ENCODE measurements at places on chromosomes 6 and 20.

DNA sequence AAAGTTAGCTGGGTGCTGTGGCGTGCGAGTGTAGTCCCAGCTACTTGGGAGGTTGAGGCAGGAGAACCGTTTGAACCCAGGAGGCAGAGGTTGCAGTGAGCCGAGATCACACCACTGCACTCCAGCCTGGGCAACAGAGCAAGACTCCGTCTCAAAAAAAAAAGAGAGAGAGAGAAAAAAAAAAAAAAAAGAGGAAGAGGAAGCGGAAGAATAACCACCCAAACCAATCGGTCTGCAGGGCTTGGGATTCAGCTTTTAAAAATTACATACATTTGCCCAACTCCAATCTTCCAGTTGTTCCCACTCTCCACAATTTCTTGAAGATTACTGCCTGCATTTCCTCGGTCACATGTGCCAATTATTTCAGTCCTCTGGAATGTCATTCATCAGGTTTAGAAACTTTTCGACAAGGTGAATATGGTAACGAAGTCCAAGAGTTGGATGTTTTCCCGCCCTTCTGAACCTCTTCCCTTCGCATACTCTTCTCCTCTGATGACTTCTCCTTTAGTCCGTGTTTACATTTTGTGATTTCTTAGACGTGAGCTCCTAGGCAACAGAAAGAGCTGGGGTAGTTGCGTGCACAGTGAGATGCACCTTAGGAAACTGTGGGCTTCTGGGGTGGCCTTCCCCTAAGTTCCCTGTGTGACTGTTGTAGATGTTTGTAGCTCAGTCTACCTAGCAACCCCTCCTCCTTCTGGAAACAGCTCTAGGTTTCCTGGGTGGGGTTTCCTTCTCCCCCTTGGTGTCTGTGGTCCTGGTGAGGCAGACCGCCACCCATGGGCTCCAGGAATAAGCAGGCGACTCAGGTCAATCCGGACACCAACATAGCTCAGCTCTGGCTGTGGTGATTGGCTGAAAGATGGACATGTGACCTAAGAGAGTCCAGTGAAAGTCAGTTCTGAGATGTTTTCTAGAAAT is 63.0 kb upstream of the NCOA3 start:
- DNase-seq = no peak

DNA sequence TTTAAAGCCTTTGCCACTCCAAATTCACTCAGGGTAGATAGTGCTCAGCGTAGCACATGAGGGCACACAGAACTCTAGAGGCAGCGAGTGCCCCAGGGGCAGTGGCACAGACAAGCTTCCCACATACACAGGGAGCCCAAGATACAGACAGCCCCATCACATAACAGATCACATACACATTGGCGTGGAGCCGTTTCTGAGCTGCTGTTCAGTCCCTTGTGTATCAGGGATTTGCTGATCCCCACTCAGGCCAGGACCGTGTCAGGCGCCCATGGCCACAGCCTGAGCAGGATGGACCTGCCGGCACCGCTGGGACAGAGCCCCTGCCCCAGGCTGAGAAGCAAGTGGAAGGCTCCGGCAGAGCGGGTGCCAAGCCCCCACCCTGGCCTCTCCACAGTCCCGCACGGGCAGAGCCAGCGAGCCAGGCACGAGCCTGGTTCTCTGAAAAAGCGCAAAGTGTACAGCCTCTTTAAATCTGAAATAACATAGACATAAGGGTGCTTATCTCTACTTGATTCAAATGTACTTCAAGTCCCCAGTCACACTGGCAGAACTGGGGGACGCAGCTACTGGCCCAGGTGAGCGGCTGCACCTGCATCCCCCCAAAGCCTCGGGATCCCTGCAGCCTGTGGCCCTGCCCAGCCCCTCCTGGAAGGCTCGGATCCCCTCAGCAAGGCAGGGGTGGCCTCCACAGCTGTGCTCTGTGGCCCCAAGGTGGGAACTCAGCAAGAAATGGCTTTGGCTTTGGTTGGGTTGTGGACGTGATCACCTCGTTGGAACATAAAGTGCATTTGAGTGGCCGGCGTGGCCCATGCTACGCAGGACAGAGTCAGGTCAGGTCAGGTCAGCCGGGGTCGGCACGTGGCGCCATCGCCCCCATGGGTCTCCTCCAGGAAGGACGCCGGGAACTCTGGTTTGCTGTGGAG is 231.3 kb downstream of the ERMARD start:
- no peak for DNase-seq

- DNase-seq = no peak
Observed at GRCh38 chr20:53984356-53985149, 85.8 kb downstream of the BCAS1 start.

DNA sequence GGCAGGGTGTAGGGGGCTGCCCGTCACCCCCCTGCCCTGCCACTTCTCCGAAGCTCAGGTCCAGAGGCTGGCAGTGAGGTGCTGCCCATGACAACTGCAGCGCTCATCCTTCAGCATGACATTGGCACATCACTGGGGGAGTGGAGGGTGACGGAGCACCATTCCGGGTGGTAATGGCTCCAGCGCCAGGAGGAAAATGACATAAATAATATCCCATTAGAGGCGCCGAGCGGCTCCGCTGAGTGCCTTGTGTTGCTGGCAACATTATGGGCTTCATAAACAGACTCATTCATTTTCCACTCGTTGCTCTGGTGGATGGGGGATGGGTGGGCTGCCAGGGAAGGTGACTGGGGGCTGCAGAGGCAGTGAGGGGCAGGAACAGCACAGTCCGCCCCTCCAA is 56.9 kb upstream of the CTNNBL1 start:
- no peak for DNase-seq

- DNase-seq = no peak
Observed at GRCh38 chr20:34570859-34571306, 12.4 kb downstream of the MAP1LC3A start.

GRCh38 chr6:26021001-26021349 is 58.4 kb downstream of the TRIM38 start:
- DNase-seq = no peak

DNA sequence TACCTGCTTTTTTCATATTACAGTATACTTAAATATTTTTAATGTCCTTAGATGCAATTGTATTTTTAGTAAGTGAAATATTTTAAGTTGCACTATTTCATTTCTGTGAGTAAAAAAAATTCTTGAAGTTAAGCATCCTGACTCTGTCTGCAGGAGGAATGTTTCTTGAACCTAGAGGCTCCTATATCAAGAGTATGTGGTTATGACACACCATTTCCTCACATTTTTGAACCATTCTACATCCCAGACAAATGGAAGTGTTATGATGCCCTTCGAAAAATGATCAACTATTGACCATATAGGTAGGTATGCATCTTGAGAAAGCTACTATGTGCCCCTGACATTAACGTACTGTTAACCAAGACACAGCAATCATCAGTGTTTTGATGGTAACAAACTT is 237.0 kb downstream of the BCKDHB start:
- no peak for DNase-seq

GRCh38 chr6:90350689-90351554 is 54.3 kb upstream of the BACH2 start:
- DNase-seq = no peak

DNA sequence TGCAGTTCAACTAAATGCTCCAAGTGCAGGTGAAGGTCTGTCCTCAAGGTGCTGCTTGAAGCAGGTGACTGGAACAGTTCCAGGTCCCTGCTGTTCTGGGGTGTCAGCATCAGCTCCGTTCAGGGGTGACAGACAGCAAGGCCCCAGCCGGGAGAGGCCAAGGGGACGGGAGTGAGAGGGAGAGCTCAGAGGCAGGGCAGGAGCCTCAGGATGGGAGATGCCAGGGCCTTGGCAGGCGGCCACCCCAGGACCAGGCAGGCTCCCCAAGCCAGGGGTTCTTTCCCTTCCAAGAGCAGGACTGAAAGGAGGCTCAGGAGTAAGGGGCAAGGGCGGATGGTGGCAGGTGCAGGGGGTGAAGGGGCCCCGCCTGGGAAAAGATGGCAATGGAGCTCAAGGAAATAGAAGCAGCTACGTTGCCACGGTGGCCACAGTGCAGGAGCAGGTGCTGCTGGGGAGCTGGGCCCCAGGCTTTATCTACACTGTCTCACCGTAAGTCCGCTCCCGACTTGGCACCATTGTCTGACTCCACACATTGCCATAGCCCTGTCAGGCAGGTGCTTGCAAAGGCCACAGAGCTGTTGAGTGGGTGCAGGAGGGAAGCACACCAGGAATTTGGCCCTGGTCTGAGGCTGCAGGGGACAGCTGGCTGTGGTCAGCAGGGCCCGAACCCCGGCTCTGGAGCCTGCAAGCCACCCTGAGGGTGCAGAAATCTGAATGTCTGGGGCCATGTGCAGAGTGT is 43.1 kb downstream of the ERMARD start:
- DNase-seq = no peak

DNA sequence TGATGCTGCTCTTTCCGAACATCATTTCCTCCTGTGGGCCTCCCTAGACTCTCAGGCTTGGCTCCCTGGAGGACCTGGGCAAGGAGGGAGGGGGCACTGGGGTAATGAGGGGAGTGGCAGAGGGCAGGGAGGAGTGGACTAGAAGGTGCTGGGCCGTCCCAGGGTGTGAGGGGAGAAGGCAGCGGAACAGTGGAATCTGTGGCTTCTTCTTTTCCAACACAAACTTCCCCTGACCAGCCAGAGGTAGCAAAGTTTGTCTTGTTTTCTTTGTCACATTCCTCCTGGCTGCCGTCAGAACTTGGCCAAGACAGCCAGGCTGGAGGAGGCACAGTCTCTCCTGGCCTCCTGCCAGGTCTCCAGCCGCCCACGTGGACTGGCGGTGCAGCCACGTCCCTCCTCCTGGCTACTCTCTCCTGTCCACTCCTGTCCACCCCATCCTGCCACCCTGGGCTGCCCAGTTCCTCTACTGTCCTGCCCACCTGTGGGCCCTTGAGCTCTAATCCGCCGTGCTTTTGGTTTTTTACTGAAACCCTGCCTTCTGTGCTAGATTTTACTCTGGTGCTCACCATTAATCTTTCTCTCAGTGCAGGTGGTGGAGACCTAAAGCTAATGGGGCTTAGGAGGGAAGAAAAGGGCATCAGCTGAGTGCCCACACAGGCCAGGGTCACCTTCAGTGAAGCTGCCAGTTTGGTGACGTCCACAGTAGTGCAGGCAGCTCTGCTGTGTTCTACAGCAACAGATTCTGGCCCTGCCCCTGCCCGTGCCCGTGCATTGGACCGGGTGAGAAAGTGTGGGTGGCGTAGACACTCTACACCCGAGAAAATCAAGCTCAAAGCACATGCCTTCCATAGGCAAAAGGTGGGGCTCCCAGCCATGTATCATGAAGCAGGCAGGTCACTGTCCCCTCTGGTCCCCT is 2.8 kb upstream of the CDSN start:
- DNase-seq = no peak
